Suprapubic skin (tissue), 4 donors: ENCODE measurements at places on chromosomes 12 and 14. TPM values are rescaled to one million over a fixed set of nuclear protein-coding genes. Genes with fewer than 3 reads are reported as not detected.

The SLC6A15 gene
- total RNA-seq: 2.4 TPM

The TSPAN19 gene
- total RNA-seq: not detected

The IFNG-AS1 gene
- not detected for total RNA-seq

The SDR9C7 gene
- 75.6 TPM for total RNA-seq

The HOXC11 gene
- 3.7 TPM for total RNA-seq

The SMCO2 gene
- 0.94 TPM for total RNA-seq

The PTPRQ gene
- not detected for total RNA-seq

The OR4K15 gene
- total RNA-seq: not detected

The NID2 gene
- total RNA-seq: 2.0 TPM

The MGAT4C gene
- total RNA-seq: not detected

The OVCH1 gene
- total RNA-seq: 0.13 TPM

The UNG gene
- total RNA-seq: 43.9 TPM

The ANKRD33 gene
- total RNA-seq: not detected

The DNAH10 gene
- total RNA-seq: not detected

The GAS2L3 gene
- 5.1 TPM for total RNA-seq

The NAV3 gene
- 11.7 TPM for total RNA-seq

The KRT82 gene
- 9.5 TPM for total RNA-seq

The SLC2A13 gene
- total RNA-seq: 12.8 TPM

The C12orf54 gene
- not detected for total RNA-seq

The MLEC gene
- 72.6 TPM for total RNA-seq

The ITFG2 gene
- total RNA-seq: 93.3 TPM

The PCK2 gene
- total RNA-seq: 13.7 TPM

The TAS2R42 gene
- total RNA-seq: not detected
